ENCODE measurements at places on chromosomes 11 and 22. TPM values are rescaled to one million over a fixed set of nuclear protein-coding genes. Genes with fewer than 3 reads are reported as not detected.

- peak; percentile 18 for DNase-seq
- H3K27ac ChIP-seq = peak overlapping the region; percentile 88
- H3K4me3 ChIP-seq = no peak overlapping the region
- H3K27me3 ChIP-seq = no peaks in the 10 kb centered on the region
- no peaks in the 10 kb centered on the region for H3K36me3 ChIP-seq
Measured at GRCh38 chr11:94925422-94926270, 47.7 kb downstream of the CWC15 start.

DNA sequence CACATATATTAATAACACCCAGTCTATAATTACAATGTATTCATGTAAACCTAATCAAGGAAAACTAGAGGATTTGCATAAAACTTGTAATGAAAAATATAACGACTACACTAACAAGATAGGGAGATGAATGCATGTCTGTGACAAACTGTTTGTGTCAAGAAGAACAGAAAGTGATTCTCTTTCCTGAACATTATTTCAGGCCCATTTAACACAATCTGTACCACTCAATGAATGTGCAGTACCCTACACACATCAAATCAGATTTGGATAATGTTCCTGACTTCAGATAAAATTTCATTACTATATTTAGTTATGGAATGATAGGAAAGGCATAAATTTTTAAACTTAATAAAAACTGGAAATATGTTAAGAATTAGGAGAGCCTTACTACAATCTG lies 93.1 kb downstream of the CADM1 start:
- H3K27ac ChIP-seq = no peak overlapping the region
- DNase-seq = no peak
- no peaks in the 10 kb centered on the region for H3K27me3 ChIP-seq

- no peaks in the 10 kb centered on the region for H3K4me1 ChIP-seq
- H3K4me3 ChIP-seq = no peak overlapping the region
- H3K36me3 ChIP-seq = no peaks in the 10 kb centered on the region
- no peak overlapping the region for H3K27ac ChIP-seq
- no peaks in the 10 kb centered on the region for H3K27me3 ChIP-seq
Measured at GRCh38 chr22:32629573-32629957, 155.0 kb downstream of the FBXO7 start.

GRCh38 chr11:31884080-31884479 lies 73.0 kb upstream of the PAX6 start:
- no peaks in the 10 kb centered on the region for H3K36me3 ChIP-seq
- H3K27ac ChIP-seq = no peak overlapping the region
- no peak overlapping the region for H3K4me3 ChIP-seq

DNA sequence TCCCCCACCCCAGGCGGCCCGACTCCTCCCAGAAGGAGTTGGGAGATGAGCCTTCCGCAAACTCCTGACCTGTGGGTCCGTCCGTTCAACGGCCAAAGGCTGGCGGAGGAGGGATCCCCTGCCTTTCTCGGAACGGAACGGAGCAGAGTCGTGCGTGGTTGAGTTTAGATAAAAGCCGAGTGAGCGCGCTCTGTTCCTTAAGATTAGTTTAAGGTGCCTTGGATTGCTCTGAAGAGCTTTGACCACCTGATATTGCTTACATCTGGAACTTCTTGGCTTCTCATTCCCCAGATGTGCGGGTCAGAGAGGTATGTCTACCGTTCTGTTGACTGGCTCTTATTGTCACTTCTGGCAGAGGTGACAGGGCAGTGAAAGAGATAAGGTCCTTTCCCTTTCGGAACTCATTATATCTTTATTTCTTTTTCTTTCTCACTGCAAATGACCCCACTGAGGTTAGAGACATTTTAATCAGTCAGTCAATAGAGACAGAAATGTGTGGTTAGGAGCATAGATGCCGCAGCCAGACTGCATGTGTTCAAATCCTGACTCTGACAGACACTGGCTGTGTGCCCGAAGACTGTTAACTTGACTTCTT lies at the start of gene TRIM6:
TSS of gene TRIM6 (plus strand) at position 31 of the 595 bp plus-strand sequence. CDS start at position 292, 261 bp downstream.
- no peaks in the 10 kb centered on the region for H3K27me3 ChIP-seq
- no peak within 1 kb of the TSS for H3K27ac ChIP-seq
- no peaks in the 10 kb centered on the region for H3K36me3 ChIP-seq
- DNase-seq = peak; percentile 66
- H3K4me3 ChIP-seq = peak within 1 kb of the TSS; percentile 86
- peaks cover 9% of the 10 kb centered on the region for H3K4me1 ChIP-seq

GRCh38 chr22:21651521-21652009 lies 9.5 kb downstream of the SDF2L1 start:
- 0 out of 2 replicates have a peak, but pooled peaks cover 7% of the 10 kb centered on the region for H3K4me1 ChIP-seq
- H3K27me3 ChIP-seq = no peaks in the 10 kb centered on the region
- H3K27ac ChIP-seq = no peak overlapping the region
- DNase-seq = no peak
- no peaks in the 10 kb centered on the region for H3K36me3 ChIP-seq

DNA sequence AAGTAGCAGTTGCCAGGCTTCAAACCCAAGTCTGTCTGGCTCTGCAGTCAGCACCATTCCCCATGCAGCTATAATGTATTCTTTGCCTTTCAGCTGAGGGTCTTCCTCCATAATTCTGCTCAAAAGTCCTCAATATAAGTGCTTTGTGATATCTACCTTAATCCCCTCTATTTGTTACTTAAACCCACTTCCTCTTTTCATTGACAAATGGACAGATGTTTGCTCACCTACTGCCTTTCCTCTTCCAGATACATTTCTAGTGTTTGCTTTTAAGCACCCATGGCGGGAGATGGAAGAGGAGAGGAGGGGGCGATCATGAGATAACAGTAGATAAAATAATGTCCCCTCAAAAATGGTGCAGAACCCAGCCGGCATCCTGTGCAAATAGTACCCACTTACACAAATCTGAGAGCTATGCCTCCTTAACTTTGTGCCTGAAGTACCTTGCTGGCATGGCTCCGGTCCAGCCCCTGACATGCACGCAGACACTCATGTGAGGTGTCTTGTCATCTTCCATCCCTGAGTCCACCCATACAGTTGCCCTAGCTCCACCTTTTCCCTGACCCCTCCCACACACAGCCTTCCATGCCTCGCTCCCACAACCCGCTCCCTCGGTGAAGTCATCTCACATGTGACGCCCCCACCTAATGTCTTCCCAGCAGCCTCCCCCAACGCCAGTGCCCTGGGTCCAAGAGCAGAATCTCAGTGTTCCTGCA lies 109.6 kb downstream of the TRIM29 start:
- H3K4me3 ChIP-seq = no peak overlapping the region
- H3K27ac ChIP-seq = no peak overlapping the region
- no peaks in the 10 kb centered on the region for H3K36me3 ChIP-seq
- peaks cover 15% of the 10 kb centered on the region for H3K27me3 ChIP-seq
- no peaks in the 10 kb centered on the region for H3K4me1 ChIP-seq

- H3K36me3 ChIP-seq = no peaks in the 10 kb centered on the region
- H3K27ac ChIP-seq = no peak overlapping the region
- no peak for DNase-seq
- no peaks in the 10 kb centered on the region for H3K27me3 ChIP-seq
Measured at GRCh38 chr22:49302530-49302929, 525.1 kb downstream of the BRD1 start.

GRCh38 chr11:62702246-62702645 lies 5.0 kb downstream of the BSCL2 start:
- no peaks in the 10 kb centered on the region for H3K27me3 ChIP-seq
- H3K27ac ChIP-seq = no peak overlapping the region
- peaks cover 12% of the 10 kb centered on the region for H3K4me1 ChIP-seq
- no peak overlapping the region for H3K4me3 ChIP-seq

DNA sequence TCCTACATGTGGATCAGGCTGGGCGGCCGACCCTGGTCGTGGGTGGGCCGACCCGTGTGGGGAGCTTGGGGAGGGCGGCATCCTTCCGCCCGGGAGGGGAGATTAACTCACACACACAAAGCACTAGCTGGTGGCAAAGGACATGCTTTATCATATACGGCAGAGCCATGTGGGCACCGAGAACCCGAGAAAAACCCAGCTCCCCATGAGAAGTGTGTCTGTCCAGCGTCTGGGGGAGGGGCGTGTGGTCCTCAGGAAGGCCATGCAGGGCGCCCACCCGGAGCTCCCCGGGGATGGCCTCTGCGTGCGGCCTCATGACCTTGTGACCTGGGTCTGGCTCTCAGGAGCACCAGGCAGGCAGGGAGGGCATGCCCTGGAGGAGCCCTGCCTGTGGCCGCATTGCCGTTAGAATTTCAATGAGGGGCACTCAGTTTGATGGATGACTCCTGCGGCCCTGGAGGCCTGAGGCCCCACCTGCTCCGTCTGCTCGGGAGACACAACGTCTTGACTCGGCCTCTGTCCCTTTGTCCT lies 39.4 kb upstream of the TOLLIP start:
- no peak overlapping the region for H3K27ac ChIP-seq
- H3K36me3 ChIP-seq = no peaks in the 10 kb centered on the region
- peaks cover 35% of the 10 kb centered on the region for H3K27me3 ChIP-seq
- H3K4me1 ChIP-seq = no peaks in the 10 kb centered on the region
- no peak for DNase-seq
- no peak overlapping the region for H3K4me3 ChIP-seq

DNA sequence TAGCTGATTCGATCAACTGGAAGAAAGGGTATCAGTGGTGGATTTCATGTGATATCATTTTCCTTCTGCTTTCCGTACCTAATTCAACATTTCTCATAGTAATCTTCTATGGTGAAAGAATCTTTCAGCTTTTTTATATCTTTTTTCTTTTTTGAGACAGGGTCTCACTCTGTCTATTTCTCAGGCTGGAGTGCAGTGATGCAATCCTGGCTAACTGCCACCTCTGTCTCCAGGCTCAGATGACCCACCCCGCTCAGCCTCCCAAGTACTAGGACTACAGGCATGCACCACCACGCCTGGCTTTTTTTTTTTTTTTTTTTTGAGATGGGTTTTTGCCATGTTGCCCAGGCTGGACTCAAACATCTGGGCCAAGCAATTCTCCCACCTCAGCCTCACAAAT lies 18.6 kb upstream of the CHORDC1 start:
- H3K4me1 ChIP-seq = no peaks in the 10 kb centered on the region
- H3K4me3 ChIP-seq = no peak overlapping the region
- peaks cover 7% of the 10 kb centered on the region for H3K27me3 ChIP-seq
- H3K36me3 ChIP-seq = no peaks in the 10 kb centered on the region
- no peak for DNase-seq

- no peaks in the 10 kb centered on the region for H3K27me3 ChIP-seq
- no peaks in the 10 kb centered on the region for H3K36me3 ChIP-seq
- peak overlapping the region; percentile 94 for H3K27ac ChIP-seq
Measured at GRCh38 chr11:66313321-66314185, 3.3 kb downstream of the CD248 start.

GRCh38 chr11:83006877-83007330 lies 64.8 kb downstream of the RAB30 start:
- no peak overlapping the region for H3K27ac ChIP-seq
- H3K36me3 ChIP-seq = no peaks in the 10 kb centered on the region
- no peak overlapping the region for H3K4me3 ChIP-seq
- no peak for DNase-seq

GRCh38 chr11:88015170-88015569 lies 160.1 kb downstream of the RAB38 start:
- no peak for DNase-seq
- no peak overlapping the region for H3K27ac ChIP-seq
- no peaks in the 10 kb centered on the region for H3K36me3 ChIP-seq
- no peak overlapping the region for H3K4me3 ChIP-seq
- no peaks in the 10 kb centered on the region for H3K27me3 ChIP-seq

DNA sequence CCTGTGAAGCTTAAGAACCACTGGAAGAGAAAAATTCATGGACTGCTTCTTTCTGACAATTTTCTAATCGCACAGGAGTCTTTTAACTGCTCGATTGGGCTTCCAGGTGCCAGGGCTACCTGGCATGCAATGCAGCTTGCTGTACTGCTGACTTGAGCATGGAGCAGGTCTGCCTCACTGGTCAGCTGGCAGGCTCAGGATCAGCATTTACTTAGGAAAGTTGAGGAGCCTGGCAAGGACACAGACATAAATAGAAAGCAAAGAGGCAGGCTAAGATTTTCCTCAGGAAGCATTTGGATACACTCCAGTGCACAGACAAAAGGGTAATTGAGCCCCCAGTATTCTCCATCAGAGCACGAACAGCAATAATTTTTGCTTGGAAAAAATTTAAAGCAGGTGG lies 163.5 kb downstream of the CSNK2A3 start:
- H3K27me3 ChIP-seq = peaks cover 17% of the 10 kb centered on the region
- H3K36me3 ChIP-seq = no peaks in the 10 kb centered on the region
- no peak overlapping the region for H3K27ac ChIP-seq
- DNase-seq = no peak

DNA sequence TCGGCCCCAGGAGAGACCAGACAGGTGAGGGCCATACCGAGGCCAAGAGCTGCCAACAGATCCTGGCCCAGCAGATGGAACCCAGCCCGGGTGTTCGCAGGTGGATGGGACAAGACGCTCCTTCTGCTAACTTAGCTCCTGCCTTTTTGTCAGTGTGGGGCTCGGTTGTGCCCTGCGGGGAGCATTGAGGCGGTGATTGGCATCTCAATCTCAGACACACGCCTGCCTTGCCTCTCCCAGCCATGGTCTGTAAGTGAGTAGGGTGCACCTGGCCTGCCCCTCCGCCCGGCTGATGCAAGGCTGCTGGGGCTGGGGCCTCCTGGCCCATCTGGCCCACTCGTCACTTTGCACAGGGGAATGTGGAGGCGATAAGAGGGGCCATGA lies 350.1 kb downstream of the TBC1D22A start:
- H3K4me1 ChIP-seq = peaks cover 8% of the 10 kb centered on the region
- no peak for DNase-seq
- H3K27me3 ChIP-seq = no peaks in the 10 kb centered on the region
- H3K27ac ChIP-seq = no peak overlapping the region

GRCh38 chr11:124623861-124624525 lies 1.3 kb downstream of the TBRG1 start:
- H3K27ac ChIP-seq = peak overlapping the region; percentile 98
- H3K36me3 ChIP-seq = peaks cover 26% of the 10 kb centered on the region
- H3K27me3 ChIP-seq = no peaks in the 10 kb centered on the region
- H3K4me1 ChIP-seq = peaks cover 13% of the 10 kb centered on the region

DNA sequence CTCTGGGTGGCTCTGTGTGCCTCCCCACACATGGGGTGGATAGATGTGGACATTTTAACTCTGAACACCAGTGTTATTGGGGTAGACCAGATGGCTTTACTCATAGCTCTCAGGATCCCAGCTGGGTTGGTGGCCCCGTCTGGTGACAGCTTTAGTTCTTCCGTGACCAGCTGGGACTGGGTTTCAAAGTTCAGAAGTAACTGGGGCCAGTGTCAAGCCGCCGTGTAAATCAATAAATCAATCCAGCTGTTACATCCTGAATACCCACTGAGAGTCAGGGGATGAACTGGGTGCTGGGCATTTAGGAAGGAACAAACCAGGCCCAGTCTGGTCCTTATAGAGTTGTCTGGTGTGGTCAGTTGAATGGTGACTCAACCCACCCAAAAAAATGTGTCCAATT lies 269.4 kb downstream of the CTTN start:
- H3K4me1 ChIP-seq = no peaks in the 10 kb centered on the region
- DNase-seq = no peak
- no peak overlapping the region for H3K4me3 ChIP-seq

Gene NPAS4
- not detected for polyA plus RNA-seq

Gene MFNG
- not detected for polyA plus RNA-seq

Gene NXPE4
- polyA plus RNA-seq = not detected

Gene WEE1
- polyA plus RNA-seq = 13.1 TPM

Gene TSKU
- 30.8 TPM for polyA plus RNA-seq

Gene SNX19
- polyA plus RNA-seq = 35.1 TPM

Gene MCM5
- polyA plus RNA-seq = 51.5 TPM

Data from GM23248 (cell line).